ENCODE measurements at places on chromosomes 4 and X.

DNA sequence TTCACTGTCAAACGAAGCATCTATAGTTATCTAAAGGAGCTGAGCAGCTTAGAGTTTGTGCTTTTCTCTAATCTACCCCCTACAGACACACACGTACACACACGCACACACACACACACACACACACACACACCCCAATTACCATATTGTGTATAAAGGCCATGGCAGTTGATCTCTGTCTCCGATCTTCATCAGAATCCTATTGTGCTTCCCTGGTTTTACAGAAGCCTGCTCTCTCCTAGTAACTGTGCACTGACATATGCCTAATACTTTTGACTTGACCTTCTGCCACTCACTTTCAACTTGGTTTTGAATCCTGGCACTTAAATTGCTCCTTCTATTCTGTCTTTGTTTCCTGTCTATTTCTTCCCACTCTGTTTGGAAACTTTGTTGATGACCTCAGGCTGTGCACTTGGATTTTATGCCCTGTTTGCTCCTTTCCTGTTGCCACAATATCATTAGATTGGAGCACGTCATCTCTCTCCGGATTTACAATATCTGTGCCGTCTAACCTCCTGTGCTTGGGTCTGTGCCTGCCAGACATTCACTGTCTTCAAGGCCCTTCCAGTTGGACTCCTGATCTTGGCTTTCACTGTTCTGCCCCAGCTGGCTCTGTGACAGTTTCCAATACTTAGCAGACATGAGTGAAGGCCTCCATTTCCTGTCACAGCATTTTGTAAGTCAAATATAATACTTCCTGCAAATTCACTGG lies 928.1 kb downstream of the FAT4 start:
- no peak for DNase-seq

DNA sequence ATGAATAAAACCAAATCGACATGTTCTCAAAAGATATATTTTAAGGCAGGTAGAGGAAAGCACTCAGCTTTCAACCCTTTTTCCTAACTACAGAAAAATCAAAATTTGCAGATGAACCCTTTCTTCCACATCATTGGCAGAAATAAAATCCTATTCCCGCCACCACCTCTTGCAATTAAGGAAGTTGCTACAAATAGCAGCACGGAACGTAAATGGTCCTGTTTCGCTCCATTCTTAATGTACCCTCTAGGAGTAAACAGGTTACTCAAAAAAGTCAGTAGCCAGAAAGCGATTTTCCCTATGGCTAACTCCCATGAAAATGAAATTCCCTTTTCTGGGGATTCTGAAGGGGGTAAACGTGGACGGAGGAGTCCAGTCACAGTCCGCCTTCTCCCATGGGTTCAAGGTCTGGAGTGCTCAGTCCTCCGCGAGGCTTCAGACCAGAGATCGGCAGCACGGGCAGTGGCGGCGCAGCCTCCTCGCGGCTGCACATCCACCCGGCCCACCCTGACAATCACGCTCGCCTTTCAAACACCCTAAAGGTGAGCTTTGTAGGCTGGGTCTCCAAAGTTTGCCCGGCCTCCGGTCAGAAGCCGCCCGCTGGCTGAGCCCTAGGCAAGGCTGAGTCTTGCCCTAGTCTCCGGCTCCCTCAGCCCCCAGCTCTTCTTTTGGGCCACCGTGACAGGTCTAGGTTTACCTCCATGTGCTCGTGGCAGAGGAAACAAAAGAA lies 1.8 kb downstream of the ATP11C start:
- DNase-seq, result peak; percentile 1

DNA sequence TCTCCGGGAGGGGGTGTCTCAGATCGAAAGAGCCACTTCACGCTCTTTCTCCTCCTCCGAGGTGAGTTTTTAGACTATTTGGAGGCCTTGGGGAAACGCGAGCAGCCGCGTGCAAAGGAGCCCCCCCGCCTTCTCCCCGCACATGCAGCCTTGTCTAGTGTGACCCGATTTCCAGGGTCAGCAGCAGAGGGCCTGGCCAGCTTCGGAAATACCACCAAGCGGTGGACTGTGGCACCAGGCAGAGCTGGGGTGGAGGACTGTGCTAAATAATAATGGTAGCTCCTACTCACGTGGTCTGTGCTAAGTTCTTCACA lies 79.3 kb upstream of the BCOR start:
- DNase-seq, result no peak

DNA sequence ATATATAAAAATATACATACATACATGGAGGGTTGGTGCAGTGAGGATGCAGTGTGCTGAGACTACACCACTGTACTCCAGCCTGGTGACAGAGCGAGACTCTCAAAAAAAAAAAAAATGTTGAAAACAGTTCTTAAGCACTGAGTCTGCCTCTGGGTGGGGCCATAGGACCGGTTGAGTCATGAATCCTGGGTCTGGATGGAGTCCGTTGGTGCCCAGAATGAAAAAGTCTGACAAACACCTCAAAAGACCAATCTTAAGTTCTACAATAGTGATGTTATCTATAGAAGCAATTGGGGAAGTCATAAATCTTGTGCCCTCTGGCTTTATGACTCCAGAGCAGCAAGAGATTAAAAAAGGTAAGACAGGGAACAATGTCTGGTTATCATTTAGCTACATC lies 70.4 kb downstream of the FGFBP1 start:
- DNase-seq, result no peak

DNA sequence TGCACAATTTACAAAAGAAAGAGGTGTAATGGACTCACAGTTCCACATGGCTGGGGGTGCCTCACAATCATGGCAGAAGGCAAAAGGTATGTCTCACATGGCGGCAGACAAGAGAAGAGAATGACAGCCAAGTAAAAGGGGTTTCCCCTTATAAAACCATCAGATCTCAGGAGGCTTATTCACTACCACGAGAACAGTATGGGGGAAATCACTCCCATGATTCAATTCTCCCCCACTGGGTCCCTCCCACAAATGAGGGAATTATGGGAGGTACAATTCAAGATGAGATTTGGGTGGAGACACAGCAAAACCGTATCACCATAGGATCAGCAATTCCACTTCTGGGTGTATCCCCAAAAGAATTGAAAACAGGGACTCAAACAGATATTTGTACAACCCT lies 97.5 kb upstream of the STX18 start:
- DNase-seq, result no peak

GRCh38 chrX:108438110-108438623 lies at the start of gene COL4A6:
TSS of gene COL4A6 (minus strand) at chrX:108438422. CDS start at chrX:108438196, 226 bp downstream.
- no peak for DNase-seq

DNA sequence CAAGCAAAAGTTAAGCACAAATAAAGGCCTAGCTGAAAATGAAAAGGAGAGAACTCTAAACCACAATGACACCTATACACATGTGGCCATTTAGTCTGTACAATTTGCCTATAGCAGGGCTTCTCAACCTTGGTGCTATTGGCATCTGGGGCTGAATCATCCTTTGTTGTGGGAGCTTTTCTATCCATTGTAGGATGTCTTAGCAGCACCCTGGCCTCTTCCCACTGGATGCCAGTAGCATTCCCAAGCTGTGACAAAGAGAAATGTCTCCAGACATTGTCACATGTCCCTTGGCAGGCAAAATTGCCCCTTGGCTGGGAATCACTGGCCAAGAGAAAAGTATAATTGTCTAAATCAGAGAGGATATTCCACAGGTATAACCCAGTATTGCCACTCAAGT lies 13.5 kb upstream of the PRPS2 start:
- DNase-seq, result no peak
